Calu3 (cell line): ENCODE measurements at places on chromosomes 6 and 20. TPM values are rescaled to one million over a fixed set of nuclear protein-coding genes. Genes with fewer than 3 reads are reported as not detected.

DNA sequence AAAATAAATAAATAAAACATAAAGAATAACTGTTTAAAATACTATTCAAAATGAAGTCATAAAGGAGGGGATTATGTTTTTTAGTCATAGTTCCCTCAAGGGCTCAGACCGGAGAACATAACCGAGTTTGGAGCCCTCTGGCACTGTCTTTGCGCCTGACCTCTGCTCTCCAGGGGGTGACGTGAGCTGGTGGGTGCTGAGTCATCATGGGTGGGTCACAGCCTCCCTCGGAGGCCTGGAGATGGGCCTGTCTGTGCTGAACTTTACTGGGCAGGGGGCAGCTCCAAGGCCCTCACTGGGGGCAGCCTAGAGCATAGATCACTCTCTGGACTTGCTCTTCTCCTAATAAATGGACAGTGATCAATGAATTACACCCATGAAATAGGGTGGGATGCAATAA is 3.1 kb upstream of the MAVS start:
- no peak for DNase-seq

- DNase-seq: no peak
Observed at GRCh38 chr6:30847971-30848436, 36.3 kb upstream of the DDR1 start.

DNA sequence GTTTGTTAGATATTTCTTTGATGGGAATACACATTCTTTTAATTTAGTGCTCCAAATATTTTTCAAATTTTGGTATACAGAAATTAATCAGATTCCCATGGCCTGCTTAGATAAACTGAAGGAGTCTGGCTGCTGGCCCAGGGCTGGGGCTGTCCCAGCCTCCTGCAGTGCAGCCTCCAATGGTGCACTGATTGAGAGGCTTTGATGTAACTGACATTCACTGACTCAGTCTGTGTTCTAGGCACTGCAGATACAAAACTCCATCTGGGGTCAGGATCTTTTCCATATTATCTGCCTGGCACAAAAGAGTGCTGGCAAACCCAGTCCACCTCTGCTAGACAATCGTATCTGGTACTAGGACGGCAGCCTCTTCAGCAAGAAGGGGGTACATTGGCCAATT is 64.8 kb downstream of the GRIK2 start:
- no peak for DNase-seq

GRCh38 chr20:47317127-47317895 is 39.2 kb downstream of the ZMYND8 start:
- peak; percentile 87 for DNase-seq

- DNase-seq: peak; percentile 56
Observed at GRCh38 chr6:26087284-26088115, at the start of gene HFE. Gene HFE (plus strand): TSS chr6:26087429. CDS start chr6:26087441, 12 bp downstream.

DNA sequence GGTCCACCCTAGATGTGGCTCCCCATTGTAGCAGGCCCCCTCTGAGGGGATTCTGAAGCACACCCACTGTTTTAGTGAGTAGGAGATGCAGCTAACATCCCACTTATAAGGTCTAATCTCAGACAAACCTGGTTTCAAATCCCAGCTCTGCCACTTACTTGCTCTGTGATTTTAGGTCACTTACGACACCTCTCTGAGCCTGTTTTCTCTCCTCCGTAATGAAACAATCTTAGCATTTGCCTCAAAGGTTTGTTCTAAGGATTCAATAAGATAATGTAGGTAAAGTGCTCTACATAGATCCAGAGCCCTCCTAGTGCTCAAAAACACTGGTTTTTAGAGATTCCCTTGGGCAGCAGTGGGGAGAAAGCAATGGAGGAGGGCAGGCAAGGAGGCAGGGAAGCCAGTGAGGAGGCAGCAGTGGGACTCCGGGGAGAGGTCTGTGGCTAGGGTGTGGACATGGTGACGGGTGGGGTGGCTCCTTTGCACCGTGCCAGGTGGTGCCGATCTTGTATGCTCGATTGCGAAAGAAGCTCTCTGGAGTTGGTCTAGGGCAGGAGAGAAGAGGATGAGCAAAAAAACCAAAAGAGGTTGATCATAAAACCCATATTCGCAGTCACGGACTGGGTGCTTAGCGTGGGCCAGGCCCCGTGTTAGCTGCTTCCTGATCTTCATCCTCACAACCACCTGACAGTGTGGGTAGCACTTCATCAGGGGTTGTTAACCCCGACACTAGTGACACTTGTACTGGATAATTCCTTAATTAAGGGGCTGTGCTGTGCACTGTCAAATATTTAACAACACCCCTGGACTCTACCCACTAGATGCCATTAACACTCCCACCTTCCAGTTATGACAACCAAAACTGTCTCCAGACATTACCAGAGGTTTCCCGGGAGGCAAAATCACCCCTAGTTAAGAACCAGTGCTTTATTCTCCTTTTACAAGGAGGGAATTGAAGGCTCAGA is 16.8 kb upstream of the PTGIS start:
- peak; percentile 46 for DNase-seq

DNA sequence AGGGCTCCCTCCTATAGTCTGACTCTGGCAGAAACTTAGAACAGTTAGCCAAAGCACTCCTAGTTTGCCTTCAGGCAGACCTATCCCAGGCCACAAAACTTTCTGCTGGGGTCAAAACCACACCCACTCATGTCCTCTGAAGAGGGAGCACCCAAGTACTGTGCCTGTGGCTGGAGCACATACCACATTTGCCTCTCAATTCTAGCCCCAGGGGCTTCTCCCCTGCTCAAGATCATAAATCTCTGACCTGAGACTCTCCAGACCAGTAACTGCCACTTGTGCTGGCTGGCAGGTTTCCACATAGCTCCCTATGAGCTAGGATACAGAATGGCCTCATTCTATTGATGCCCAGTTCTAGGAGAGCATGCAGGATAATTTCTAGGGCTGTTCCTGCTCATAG is 781.0 kb downstream of the EYS start:
- no peak for DNase-seq

Gene SMLR1
- not detected in 2 replicates for total RNA-seq

Gene MCHR2
- total RNA-seq: not detected in 2 replicates

GRCh38 chr6:99402448-99402847 is 8.5 kb upstream of the COQ3 start:
- DNase-seq: no peak
